ENCODE measurements at places on chromosomes 2 and 18.

DNA sequence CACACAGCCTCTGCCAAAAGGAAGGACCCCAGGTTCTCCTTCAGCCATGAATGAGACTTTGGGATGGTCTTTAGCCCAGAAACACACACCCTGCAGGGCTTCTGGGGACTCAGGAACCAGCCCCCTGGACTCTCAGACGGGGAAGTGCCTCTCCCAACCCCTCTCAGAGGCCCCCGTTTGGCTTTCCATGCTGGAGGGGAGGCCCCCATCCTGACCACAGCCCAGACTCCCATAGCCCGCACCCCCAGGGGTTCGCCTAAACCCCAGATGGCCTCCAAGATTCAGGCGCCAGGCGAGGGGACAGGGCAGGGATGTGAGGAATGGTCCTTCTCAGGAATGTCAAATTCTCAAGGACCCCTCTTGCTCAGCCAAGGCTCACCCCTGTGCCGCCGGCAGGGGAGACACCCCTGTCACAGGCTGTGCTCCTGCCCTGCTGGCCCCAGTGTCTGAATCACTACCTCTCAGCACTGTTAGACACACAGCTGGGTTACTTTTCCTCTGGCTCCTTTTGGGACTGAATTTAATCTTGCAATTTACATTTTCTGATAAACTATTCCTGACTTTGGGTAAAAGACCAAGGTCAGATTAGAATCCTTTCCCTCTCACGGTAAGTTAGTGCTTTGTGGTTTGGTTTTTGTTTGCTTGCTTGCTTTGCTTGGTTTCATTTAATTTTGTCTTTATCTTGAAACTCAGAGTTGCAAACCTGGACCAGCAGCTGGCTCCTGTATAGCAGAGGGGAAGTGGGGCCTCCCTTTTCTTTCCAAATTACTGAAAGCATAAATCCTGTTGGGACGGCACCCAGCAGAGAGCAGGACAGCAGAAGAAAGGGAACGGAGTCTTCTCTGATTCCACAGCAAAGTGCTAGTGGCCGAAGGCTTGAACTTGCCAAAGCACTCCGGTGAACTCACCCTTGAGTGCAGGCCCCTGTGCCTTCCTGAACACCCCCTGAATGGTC lies 198.9 kb upstream of the RAB6C start:
- no peak for DNase-seq

DNA sequence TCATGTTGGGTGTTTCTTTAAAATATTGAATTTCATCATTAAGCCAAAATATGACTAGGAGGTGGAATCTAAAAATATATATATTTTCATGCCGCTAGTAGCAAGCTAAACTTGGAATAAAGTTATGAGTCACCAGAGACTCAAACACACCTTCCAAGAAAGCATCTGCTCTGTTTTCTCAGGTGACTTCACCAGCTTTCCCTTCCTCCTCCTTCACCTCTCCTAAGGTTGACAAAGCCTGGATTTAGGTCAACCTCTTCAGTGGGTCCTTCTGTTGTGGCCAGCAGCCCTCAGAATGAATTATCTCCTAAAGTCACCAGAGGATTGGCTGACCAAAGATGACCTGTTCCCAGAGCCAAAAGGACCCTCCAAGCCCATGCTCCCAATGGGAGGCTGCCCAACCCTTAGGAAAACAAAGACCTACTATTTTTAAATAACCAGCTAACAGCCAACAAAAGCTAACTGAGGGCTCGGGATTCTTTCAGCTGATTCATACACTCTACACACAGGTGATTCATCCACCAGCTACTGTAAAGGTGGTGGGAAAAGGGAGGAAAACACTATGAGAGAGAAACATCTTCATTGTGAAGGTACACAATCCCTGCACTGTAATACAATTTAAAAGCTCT lies 113.9 kb downstream of the MYO5B start:
- DNase-seq, result no peak

- no peak for DNase-seq
Observed at GRCh38 chr2:38474021-38474456, 97.0 kb upstream of the ATL2 start.

- DNase-seq, result peak; percentile 39
Observed at GRCh38 chr18:50194631-50195532, at the start of gene MYO5B. MYO5B (minus strand) TSS chr18:50195147; CDS start chr18:50194793, 354 bp downstream.

DNA sequence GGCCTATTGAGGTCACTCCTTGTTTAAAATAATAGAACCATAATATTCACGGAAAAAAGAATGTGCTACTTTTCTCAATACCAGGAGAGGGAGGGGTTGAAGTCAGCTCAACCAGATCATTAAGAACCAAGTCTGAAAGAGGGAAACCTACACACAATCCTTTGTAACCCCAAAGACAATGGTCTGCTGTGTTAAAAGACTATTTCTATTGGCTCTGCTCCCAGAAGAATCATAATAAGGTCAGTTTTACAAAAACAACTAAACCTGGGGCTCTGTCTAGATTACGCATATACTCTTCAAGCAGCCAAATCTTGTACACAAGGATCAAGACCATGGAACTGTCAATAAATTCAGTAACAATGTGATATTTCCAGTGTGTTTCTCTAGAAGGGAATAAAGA lies 177.2 kb upstream of the CRIM1 start:
- no peak for DNase-seq

- DNase-seq, result no peak
Observed at GRCh38 chr18:70288851-70289328, at the start of gene SOCS6. SOCS6 (plus strand) TSS chr18:70289045; CDS start chr18:70324669, 35,624 bp downstream.

DNA sequence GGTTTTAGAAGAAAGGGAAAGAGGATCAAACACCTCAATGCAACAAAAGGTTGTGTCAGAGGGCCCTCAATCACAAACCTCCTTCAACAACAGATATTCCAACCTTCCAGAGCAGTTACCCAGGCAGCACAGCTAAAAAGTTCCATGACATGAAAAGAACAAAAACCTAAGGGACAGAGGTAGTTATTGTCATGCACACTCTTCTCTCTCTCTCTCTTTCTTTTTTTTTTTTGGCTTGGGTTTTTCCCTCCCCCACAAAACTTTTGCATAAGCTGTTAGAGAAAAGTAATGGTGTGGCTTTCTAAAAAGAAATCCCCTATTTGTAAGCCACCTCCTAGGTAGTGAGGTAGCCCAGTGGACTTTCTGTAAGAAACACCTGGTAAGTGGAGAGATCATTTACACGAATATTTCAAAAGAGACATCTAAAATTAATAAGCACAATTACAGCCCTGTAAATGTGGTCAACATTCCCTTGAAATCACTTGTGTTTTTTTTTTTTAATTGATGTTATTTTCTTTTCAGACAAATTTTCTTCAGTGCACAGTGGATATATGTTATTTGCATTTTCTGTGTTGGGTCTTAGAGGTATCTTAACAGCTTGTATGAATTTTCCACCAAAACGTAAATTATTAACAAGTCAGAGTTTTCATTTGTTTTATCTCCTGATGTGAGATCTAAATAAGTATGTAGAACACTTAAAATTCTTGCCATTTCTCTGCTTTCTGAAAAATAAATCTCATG lies 48.4 kb downstream of the ZEB2 start:
- no peak for DNase-seq

DNA sequence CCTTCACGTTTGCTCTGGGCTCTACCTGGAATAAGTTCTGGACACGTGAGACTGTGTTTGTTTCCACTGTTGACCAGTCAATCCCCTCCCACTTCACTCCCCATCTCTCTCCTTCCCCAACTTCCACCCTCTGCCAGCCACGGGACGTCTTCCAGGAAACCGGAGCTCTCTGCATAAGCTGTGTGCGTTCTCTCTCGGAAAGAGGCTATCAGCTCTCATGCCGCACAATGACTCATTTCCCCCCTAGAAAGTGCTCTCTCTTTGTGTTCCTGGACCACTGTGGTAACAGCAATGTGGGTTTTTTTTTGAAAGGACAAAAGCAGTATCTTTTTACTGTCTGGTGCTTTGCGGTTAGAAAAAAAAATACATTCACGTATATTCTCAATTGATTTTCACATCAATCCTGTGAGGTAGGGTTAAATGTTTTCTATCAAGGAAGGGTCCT lies 10.2 kb downstream of the PROKR1 start:
- DNase-seq, result peak; percentile 53

DNA sequence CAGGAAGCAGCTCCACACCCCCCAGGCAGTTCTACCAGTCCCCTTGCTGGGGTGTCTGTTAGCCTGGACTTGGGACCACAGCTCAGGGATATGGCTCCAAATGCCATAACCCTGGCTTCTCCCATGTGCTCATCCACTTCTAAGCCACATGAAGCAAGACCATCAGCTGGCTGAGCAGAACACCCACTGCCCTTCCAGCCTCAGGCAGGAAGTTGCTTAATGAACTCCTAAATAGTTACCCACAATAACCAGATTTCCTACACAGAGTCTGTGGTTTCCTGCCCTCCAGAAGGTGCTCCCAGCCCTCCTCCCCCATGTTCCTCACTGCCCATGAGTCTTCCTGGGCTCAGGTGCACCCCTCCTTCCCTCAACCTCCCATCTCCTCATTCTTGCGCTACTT lies 98.3 kb upstream of the EPC2 start:
- DNase-seq, result no peak

DNA sequence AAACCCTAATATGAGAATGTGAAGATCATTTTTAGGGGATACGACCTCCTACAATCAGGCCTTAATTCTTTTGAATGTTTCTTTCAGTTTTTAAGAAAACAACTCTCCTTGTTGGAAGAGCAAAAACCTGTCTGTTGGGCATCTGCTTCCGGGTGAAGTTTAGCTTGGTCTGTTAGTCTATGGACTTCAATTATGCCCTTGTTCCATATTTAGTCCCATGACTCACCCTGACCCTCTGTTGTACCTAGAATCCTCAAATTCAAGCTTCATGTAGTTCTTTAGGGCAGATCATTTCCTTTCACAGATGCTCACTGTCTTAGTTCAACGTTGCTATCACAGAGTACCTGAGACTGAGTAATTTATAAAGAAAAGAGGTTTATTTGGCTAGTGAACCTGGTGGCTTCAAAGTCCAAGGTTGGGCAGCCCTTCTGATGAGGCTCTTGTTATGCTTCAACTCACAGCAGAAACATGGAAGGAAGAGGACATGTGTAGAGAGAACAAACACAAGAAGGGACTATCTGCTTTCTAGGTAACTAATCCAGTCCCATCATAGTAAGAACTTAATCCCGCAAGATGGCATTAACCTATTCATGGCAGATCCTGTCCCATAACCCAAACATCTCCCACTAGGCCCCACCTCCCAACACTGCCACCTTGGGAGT lies 82.5 kb upstream of the SERPINE2 start:
- DNase-seq, result no peak

DNA sequence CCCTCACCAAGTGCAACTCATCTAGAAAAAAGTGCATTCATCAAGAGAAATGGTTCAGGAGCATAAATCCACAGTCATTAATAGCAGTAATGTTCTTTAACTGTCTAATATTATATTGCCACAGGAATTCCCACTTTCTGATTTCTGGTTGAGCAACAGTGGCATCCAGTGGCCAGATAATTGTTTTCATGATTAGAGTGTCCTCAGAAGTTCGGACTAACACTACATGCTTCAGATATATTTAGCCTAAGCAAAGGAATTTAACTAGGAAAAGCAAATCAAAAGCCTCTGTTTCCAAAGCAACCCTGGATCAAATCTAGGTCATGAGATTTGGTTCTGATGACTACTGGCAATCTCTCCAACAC lies 9.8 kb upstream of the ERBB4 start:
- DNase-seq, result no peak

GRCh38 chr2:1581965-1582625 lies 162.2 kb downstream of the PXDN start:
- no peak for DNase-seq

GRCh38 chr2:127032621-127033020 lies 74.3 kb downstream of the BIN1 start:
- no peak for DNase-seq

DNA sequence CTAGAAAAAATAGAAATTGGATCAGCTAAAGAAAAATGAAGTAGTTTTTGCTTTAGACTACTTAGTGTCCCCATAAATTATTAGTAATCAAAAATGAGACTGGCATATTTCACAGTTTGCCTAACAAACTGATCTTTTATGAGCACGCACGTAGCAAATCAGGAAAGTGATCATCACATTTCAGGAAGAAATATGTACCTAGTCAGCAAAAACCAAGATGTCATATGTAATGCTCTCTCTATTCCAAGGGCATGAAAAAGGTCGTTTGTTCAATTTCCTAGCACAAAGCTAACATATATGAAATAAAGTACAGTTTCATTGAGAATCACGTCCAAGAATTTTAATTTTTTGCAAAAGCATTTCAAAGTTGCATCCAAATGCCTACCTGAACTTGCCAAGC lies 600.4 kb upstream of the CHAC2 start:
- DNase-seq, result no peak

DNA sequence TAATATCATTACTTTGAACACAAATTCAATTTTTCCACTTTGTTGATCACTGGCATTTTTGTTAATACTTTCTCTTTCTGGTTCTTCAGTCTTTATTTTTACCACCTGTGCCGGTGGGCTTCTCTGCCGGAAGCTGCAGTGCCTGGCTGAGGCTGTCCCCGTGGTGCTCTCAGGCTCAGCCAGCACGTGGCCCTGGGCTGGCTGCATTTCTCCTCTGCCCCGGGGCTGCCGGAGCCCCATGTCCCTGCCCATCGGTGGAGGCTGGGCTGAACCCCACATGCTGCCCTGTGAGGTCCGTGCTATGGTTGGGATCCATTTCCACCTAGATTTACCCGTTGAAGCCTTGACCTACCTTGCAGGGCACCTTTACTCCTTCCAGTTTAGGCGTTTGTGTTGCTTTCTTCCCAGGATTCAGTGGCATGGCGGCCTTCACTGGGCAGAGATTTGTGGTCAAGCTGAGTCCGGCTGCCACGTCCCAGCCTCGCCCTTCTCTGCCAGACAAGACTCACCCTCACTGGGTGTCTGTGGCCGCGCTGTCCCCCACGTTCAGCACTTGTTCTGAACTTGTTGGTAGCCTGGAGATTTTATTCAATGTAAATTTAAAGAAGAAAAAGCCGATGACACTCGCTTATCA lies 12.8 kb upstream of the TMEM18 start:
- DNase-seq, result no peak

DNA sequence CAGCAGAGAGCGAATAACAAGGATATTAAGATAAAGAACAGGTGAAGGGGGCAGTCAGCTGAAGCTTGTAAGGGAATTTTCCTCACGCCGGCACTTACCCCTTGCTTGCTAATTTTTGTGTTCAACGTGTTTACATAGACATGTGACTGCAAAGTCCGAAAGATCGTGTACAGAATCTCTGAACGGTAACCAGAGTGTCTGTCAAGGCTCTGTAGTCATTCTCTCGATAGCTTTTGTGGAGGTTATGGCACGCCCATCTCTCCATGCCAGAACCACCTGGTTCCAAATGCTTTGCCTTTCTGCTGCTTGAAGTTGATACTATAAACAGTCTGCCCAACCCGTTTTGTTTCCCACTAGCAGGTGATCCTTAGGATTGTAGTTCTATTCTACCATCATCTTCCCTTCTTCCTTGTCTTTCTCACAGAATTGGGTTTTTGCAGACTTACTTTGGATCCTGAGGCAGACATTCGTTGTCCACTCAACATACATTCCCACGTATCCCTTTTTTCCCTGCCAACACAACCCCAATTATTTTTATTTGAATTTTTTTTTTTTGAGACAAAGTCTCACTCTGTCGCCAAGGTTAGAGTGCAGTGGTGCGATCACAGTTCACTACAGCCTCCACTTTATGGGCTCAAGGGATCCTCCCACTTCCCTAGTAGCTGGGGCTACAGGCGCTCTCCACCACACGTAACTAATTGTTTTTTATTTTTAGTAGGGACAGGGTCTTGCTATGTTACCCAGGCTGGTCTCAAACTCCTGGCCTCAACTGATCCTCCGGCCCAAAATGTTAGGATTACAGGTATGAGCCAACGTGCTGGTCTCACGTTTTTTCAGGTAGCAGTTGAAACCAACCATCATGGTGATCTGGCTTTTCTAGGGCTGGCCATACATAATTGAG lies 1.3 kb upstream of the USP34 start:
- DNase-seq, result peak; percentile 22
